ENCODE measurements at places on chromosomes 6 and 20.

DNA sequence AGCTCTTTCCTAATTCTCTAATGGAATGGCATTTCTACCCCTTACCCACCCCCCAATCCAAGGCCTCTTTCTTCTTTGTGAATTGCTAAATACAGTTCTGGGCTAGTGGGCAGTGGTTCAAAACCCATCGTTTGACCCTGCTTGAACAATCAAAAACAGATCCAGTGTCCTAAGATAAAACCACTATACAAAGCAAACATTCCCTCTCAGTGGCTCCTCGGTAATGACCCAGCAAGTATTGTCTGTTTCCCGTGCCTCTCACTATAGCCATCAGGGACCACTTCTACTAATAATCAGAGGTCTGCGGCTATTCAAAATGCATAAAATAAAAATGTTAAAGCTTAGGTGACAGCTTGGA lies 143.5 kb upstream of the AKAP12 start:
- DNase-seq, result no peak

DNA sequence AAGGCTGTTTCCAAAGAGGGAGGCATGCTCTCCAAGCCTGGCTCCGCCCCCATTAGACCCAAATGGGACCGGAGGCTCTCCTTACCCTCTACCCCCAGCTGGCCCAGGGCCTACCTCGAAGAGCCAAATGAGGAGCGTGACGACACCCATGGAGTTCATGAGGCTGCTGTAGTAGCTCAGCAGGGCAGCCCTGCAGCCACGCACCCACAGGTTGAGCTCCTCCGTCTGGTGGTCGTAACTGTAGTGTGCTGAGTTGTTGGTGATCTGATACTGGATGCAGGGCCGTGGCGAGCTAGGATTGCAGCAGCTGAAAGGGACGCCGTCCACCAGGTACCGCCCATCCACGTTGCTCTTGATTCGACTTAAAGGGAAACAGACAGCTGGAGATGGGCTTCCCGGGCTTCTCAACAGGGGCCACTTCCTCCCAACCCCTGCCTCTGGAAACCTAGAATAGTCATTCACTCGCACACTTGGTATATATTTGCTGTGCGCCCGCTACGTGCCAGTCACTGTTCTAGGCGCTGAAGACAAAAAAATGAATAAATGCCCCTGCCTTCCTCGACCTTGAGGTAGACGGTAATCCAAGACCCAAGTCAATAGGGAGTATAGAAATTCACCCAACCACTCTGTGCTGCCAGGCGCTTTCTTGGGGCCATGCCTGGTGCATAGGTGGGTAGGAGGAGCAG lies 18.0 kb downstream of the PRPH2 start:
- DNase-seq, result peak; percentile 45

GRCh38 chr6:136783495-136784270 lies 8.6 kb downstream of the MAP3K5 start:
- peak; percentile 33 for DNase-seq

- peak; percentile 70 for DNase-seq
Measured at GRCh38 chr6:147738516-147739162, 230.1 kb downstream of the SAMD5 start.

GRCh38 chr20:1868856-1869255 lies 26.4 kb upstream of the SIRPA start:
- no peak for DNase-seq

DNA sequence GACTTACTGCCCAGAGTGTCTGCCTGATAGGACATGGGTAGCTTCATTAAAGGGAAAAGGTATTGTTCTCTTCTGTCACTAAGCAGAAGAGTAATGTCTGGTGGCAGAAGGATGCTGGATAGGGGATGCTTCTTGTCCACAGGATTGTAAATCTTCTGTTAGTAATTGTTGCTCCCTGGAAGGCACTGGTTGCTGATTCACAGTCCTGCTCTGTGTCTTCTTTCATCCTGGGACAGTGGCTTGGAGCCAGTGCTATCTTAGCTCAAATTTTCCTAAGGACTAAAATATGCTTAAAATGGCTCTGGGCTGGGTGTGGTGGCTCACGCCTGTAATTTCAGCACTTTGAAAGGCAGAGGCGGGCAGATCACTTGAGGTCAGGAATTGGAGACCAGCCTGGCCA lies 48.0 kb downstream of the SYTL3 start:
- DNase-seq, result no peak

Data from femur (tissue), 1 donor.